Neural progenitor cell (in vitro differentiated cells): ENCODE measurements at places on chromosomes 13 and 19. TPM values are rescaled to one million over a fixed set of nuclear protein-coding genes. Genes with fewer than 3 reads are reported as not detected.
A peak's percentile ranks its signal among the peaks of the same experiment; 100 is the strongest.

DNA sequence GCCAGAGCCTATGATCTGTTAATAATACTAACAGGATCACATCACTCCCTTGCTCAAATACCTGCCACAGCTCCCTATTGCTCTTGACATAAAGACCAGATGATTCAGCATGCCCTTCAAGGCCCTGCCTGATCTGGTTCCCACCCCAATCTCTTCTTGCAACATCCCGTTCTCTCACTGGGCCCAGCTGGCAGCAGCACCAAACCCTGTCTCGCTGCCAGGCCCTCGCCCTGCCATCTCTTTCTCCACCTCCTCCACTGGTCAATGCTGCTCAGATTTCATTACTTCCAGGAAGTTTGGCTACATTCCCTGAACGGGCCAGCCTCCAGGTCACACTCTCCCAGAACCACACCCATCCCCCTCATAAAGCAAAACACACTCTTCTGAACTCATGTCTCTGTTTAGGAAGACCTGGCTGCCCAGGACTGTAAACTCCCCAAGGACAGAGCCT is 8.6 kb upstream of the BCAT2 start:
- DNase-seq = no peak

DNA sequence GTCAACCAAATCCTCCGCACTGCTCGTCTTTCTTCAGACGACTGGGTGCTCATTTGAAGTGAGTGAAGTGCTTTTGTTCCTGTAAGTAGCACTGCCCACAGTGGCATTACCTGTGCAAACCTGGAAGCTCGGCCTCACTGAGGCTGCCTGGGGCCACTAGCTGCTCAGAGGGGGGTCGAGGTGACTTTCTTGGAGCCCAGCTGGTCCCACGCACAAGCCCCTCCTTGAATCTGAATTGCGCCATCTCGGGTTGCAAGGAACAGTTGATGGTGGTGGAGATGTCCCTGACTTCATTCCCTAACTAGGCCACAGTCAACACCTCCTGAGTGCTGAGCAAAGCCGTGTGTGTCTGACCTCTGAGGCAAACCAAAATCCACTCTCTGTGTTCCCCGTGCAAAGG is 79.3 kb upstream of the GPR183 start:
- no peak for DNase-seq

- DNase-seq = no peak
These were observed 1.6 kb downstream of the SLC46A3 start for GRCh38 chr13:28717170-28717569.

- DNase-seq = no peak
These were observed 1289.4 kb downstream of the PCDH9 start for GRCh38 chr13:65940720-65941119.

- DNase-seq = peak; percentile 78
These were observed at the start of gene ATP8A2 for GRCh38 chr13:25371875-25372283. Gene ATP8A2, plus strand, starts transcription at chr13:25371974. Its CDS starts 239 bp downstream, at chr13:25372213.

DNA sequence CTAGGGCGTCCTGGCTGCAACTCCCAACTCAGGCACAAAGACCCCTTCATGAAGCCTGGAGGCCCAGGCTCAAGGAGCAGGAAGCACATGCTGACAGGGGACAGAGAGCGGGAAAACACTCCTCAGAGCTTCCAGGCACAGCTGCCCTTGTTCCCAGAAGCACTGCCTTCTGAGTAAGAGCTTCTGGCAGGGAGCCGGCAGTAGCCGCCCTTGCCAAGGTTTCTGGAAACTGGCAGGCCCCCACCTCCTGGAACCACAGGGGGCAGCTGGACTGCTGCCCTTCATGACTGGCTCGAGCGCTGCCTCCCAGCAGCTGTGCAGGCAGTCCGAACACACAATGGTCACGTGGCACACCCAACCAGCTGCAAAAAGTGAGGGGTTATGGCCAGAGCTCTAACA is 33.6 kb upstream of the EPHX3 start:
- DNase-seq = no peak

The SH2D3A gene
- 0.65 and 1.5 TPM in 2 replicates for total RNA-seq

The NLRP4 gene
- not detected in 2 replicates for total RNA-seq
